ENCODE measurements at places on chromosomes 11 and 22.

DNA sequence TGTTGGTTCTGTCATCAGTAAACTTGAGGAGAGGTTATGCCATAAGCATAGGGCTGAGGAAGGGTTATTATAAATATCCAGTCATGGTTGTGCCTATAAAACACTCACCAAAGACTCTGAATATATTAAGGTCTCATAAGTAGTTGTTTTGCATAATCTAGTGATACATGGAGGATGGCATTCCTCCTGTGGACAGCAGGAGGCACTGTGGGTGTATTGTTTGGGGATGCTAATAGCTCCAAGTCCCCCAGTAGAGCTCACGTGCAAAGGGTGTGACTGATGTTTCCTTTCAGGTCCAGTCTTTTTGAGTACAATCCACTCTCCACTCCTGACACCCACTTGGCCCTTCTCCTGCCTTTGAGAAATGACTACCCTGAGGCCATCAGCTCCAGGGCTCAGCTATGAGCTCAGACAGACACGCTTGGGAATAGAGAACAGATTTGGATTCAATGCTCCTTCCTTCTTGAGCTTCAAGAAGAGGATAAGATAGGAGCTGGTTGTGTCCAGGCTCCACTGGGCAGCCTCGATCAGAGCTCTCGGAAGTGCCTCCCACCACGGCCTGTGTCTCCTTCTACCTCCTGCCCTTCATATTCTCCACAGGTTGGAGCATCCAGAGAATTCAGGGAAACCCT lies 85.2 kb upstream of the IGLL5 start:
- DNase-seq, result no peak

- DNase-seq, result no peak
Measured at GRCh38 chr11:33552756-33553155, 147.9 kb downstream of the C11orf91 start.

DNA sequence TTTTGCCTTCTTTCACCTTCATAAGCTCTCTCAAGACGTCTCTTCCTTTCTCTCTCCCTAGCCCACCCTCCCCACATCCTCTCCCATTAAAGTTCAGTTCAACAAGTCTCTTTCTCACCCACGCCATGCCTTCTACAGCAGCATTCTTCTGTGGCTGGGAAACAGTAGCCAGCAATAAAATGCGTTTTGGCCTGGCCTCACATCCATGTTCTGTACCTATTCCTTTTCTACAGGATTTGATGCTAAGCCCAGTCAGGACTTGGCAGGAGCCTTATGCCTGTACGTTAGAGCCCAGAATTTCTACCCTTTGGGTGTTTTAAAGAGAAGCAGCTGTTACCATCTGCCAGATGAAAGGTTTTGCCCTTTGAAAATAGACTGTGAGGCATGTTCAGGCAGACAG lies 7.1 kb upstream of the CD44 start:
- no peak for DNase-seq

DNA sequence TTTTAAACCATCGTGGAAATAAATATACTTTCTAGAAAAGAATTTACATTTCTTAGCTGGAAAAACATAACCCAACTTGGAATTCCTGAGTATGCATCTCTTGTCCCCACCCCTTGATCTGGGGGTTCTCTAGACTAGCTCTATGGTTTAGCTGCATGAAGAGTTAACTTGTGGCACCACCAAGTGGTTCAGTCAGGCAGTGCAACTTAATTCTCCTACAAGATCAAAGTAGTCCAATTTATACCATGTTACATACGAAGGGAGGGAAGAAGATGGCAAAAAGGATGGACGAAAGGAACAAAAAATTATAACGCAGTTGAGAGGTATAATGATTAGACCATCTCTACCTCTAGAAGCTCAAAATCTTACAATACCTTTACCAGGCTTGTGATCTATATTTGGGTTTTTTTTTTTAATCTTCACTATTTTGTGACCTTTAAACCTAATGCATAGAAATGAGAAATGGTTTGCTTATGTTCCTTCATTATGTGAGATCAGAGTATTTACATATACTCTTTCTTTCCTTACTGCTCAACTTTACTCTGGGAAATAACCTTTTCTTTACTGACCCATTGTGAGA lies 28.5 kb upstream of the ALKBH3 start:
- no peak for DNase-seq

DNA sequence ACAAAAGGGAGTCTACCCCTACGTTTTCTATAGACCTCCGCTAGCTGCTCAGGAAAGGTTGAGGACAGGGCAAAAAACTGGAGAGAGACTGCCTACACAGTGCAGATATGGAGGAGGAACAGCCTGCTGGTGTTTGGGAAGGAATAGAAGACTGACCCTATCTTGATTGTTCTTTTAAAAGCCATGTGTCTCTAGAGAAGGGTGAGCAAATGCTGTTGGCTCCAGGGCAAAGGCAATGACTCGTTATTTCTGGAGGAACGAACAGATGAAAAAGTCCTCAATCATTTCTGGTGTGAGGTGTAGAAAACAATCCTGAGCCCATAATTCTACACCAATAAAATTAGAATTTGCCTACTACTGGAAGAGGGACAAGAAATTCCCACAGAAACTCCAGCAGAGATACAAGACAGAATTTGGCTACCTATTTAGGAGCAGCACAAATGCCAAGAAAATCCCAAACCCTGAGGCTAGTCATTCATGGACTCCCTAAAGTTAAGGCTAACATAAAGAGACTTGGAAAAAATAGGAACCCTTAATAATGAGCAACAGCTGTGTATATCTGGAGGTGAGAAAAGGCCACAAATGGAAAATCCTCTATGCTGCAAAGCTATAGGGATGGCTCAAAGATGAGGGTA lies 1206.3 kb upstream of the CNTN5 start:
- no peak for DNase-seq

GRCh38 chr11:78291503-78292108 lies 102.9 kb downstream of the USP35 start:
- no peak for DNase-seq

DNA sequence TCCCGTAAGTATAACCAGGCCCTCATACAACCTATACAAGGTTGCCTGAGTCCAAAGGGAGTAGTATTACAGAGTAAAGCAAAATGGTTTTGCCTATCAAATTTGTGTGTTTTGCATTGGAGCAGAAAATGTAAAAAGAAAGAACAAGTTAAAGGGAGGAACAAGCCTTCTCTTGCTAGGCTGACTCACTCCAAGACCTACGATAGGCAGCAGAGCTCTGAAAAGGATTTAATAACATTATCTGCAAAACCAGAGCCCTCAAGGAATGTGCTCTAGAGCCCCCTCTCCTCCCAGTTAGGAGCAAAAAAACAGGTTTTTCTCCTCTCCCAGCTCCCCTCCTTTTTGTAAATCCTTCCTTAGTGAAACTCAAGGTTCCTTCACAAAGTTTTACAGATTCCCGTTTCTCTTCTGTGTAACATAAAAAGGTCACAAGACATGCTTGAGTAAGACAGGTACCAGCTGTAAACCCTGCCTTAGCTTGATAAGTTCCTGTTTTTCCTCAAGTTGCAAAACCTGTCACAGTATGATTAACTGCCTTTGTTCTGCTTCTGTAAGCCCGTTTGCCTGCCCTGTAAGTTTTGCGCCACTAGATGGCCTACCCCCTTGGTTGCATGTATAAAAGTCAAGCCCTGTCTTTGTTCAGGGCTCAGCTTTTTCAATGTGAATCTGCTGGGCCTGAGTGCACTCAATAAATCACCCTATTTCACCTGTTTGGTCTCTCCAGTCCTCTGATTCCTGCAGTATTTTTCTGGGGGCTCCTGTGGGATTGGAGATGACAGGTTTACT lies 498.2 kb downstream of the KCNA4 start:
- no peak for DNase-seq

DNA sequence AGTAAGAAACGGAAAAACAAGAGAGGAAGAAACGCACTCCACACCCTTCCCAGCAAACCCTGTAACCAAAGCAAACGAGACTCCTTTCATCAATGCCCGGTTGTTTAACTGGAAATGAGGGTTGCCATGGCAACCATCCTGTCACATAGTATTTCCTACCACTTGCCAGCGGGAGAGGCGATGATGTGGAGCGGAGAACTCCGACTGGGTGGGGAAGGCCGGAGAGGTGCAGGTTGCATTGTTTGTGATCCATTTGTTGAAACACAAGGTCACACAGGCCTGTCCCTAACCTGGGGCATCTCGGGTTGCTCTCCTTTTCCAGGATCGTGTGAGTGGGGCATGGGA lies 609.9 kb downstream of the BUD13 start:
- DNase-seq, result no peak

DNA sequence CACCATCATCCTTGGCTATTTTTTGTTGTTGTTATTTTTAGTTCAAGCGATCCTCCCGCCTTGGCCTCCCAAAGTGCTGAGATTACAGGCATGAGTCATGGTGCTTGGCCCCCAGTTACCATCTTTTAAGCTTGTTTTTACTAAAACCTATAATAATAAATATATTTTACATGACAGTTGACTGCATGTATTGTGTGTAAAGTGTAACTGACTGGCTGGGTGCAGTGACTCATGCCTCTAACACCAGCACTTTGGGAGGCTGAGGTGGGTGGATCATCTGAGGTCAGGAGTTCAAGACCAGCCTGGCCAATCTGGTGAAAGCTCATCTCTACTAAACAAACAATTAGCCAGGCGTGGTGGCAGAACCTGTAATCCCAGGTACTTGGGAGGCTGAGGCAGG lies 386.2 kb downstream of the TENM4 start:
- DNase-seq, result no peak

- DNase-seq, result no peak
Measured at GRCh38 chr11:61123775-61124571, 21.7 kb downstream of the CD5 start.

DNA sequence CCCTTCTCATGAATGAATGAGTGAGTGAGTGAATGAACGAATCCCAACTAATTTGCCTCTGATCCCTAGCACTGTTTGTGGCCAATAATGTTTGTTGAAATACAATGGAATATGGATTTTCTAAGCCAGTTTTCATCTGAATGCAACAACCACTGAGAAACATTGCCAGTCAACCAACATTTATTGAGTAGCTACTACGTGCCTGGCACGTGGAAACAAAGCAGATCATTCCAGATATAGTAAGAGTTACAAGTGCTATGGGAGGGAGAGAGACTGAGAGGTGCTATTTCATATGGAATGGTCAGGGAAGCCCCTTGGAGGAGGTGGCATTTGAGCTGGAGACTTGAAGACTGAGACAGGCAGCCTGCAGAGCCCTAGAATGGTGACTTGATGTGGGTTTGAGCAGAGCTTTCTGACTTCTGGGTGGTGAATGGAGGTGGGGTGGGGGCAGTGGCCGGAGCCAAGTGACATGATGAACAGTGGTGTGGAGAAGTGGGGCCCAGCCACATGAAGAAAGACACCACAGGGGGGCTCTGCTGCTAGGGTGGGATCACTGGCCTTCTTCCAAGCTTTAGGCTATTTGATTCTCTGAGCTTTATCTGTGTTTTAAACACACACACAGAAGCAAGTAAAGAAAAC lies 35.1 kb upstream of the SMTN start:
- no peak for DNase-seq

DNA sequence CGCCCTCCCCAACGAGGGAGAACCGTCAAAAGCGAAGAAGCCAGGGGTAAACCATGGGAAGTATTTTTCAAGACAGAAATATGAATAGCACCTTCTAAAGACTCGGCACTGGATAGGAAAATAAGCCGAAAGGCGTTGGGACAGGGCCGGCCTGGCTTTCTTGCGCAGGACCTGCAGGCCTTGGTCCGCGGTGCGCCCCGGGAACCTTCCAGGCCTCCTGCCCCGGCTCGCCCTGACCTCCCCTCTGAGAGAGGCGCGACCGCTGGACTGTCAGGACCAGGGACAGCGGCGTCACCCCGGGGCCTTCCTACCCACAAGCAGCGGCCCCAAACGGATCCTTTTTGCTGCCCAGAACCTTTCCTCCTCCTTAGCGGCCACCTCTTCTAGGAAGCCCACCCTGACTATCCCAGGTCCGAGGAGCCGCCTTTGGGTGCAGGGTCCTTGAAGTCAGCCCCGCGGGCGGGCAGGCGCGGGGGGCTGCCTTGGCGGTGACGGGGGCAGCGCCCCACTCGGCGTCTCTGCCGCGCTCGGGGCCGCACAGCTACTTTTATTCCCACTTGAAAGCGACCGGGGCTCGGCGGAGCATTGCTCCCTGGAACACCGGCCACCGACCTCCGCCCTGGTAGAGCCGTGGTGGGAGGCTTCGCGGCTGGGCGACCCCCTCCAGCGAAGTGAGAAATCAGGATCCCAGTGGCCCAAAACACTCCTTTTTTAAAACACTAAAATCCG lies 650 bp upstream of the MAPK11 start:
- DNase-seq, result peak; percentile 79

DNA sequence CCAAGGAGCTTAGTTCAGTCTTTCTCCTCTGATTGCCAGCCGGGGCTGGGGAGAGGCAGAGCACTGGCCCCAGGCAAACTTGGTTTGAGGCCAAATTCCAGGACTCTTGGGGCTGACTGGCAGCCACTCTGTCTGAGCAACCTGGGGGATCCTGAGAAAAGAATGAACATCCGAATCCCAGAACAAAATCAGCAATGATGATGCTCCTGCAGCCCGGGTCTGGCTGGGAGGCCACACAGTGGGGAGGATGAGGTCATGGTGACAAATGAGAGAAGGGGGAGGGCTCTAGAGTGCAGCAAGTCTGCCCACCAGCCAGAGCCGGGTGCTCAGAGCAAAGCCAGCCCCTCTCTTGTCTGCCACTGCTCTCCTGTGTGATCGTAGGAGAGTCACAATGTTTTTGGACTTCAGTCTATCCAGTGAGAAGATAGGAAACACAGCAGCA lies 71.8 kb upstream of the PAX6 start:
- no peak for DNase-seq

- DNase-seq, result no peak
Measured at GRCh38 chr11:19526119-19526518, 186.5 kb upstream of the NAV2 start.

DNA sequence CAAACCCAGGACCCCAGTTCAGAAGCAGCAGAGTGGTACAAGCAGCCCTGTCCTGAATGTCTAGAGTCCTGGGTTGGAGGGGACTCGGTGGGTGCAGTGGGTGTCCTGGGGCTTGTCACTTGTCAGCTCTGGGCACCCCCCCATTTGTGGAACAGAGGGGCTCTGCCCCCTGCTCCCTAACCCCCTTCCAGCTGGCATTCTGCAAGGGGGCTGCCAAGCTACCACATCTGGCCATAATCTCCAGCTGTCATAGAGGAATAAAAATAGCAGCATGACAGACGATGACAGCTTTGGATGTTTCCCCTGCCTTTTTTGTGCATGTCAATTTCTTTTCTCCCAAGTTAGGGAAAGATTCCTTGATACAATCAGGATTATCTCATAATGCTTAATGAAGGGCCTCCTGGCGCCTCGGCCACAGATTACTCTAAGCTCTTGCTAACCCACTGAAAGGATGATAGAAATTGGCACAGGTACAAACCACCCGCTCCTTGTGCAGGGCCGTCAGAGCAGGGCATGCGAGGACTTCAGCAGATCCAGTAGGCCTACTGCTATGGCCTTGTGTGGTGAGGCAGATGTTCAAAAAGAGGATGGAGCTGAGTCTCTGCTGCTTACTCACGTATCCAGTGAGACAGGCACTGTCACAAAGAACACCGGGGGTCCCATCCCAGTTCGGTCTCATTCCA lies 83.0 kb downstream of the ISX start:
- DNase-seq, result no peak

DNA sequence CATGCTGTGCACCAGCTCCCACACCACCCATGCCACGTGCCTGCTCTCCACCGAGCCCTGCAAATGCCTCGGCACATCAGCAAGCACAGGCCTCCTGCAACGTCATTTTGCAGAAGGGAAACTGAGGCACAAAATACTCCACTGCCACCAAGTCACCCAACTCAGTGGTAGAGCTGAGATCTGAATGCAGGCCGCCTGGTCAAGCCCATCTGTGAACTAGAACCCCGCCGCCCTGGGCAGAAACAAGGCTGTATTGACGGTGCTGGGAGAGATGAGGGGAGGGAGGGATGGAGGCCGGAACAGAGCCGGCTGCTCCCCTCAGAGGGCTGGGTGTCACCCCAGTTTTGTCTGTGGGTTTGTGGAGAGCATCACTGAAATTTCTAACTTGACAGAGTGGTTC lies 81.4 kb downstream of the CDKN1C start:
- DNase-seq, result no peak

GRCh38 chr11:110026858-110027626 lies 66.2 kb upstream of the ZC3H12C start:
- DNase-seq, result no peak
